ENCODE measurements at places on chromosomes 12 and 14.

DNA sequence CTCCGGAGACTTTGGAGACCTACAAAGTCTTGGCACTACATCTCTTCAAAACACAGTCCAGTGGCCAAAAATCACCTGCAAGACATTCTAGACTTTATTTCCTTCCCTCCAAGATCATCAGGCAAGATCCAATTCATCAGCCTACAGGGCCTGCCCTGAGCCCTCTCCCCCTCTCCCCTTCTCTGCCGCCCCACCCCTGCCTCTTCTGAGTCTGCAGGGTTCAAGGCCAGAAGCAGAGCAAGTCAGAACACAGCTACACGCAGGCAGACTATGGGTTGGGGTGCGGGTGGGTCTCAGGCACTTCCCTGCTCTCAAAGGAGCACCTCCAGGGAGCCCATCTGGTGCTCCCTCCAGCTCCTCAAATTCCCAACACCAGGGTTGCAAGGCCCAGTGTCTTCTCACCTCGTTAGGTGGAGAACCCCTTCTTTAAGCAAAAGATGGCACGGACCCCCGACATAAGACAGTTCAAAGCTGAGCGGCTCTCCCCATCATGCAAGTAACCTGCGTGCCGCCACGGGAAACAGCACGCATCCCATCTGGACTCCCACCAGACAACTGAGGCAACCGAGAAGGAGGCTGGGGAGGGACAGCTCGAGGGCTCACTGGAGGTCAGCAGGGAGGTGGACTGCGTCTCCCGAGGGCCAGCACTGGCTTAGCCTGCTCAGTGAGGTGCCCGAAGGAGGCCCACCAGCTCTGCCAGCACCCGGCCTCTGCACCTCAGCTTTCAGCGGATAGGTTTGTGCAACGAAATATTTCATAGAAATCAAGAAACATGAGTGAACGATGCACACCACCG, 5.6 kb upstream of the INF2 start:
- DNase-seq = no peak

DNA sequence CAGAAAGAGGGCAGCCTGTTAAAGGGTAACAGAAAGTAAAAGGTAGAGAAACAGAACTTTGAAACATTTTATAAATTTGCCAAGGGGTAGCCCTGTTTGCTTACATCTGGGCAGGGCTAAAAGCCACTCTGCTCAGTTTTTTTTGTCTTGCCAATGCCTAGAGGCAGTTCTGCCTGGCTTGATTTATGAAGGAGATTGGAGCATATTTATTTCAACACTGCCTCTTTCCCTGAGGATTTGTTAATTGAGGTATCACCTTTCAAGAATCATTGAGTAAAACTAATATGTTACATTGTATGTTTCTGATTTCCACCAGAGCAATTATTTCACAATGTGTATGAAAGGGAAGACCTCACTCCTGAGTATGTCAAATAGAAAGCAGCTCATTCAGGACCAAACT, 160.8 kb downstream of the GXYLT1 start:
- no peak for DNase-seq

- no peak for DNase-seq
These were observed 3.5 kb upstream of the NCKAP5L start for GRCh38 chr12:49831717-49832116.

DNA sequence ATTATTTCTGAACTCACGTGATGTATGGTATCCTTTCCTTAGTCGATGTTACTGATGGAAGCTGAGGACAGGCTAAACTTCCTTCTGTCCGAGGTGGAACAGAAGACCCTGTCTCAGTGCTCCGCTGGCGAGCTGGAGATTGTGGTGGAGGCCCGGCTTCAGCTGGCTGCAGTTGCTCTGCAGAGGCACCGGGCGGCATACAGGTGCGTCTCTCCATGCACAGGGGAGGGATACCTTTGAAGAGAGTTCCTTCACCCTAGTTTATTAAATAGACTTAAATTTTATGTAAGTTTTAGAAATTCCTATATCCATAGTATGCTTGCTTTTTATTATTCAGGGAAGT, 186.7 kb upstream of the NEDD1 start:
- no peak for DNase-seq

- peak; percentile 86 for DNase-seq
These were observed 81.5 kb downstream of the SLC38A4 start for GRCh38 chr12:46744283-46744682.

DNA sequence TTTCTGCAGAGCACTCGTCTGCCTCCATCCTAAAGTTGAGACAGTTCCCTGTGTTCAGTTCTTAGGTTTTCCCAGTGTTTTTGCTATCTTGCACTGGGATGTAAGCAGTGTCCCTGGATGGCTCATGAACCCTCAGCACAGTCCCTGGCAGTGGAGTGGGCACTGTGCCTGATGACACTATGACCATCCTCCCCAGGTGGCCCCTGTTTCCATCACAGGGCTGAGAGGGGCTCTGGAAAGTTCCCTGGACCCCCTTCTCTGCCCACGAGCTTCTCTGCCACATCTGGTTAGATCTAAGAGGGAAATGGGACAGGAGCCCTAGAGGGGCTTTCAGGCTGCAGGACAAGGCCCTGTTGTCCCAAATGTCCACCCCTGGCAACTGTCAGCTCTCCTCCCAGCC, 249.8 kb upstream of the SFSWAP start:
- DNase-seq = no peak

DNA sequence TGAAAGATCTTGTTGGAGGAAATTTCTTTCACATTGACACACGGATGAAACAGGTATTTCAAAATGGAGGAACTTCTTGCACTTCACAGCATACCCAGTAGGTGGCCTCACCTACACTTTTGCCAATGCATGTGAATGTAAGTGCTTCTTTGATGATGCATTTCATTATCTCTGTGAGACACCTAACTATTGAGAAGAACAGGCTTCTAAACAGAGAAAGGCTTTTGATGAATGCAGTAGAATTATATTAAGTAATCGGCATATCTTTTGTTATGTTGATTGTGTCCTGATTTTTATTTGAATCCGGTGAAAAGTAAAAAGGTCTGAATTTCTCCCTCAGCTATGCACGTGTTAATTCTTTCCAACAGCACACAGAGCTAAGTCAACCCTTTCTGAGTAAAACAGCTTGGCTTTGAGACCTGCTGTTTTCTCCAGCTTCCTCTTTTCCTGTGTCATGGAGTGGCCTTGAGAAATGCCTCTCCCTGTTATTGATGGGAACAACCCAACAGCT, 399.0 kb downstream of the NAV3 start:
- DNase-seq = peak; percentile 48

- DNase-seq = peak; percentile 92
These were observed 17.1 kb upstream of the OR10P1 start for GRCh38 chr12:55619354-55620138.

- no peak for DNase-seq
These were observed 98.1 kb downstream of the NCOR2 start for GRCh38 chr12:124469193-124469888.

- peak; percentile 82 for DNase-seq
These were observed 465.2 kb downstream of the PCNX1 start for GRCh38 chr14:71372411-71372838.

DNA sequence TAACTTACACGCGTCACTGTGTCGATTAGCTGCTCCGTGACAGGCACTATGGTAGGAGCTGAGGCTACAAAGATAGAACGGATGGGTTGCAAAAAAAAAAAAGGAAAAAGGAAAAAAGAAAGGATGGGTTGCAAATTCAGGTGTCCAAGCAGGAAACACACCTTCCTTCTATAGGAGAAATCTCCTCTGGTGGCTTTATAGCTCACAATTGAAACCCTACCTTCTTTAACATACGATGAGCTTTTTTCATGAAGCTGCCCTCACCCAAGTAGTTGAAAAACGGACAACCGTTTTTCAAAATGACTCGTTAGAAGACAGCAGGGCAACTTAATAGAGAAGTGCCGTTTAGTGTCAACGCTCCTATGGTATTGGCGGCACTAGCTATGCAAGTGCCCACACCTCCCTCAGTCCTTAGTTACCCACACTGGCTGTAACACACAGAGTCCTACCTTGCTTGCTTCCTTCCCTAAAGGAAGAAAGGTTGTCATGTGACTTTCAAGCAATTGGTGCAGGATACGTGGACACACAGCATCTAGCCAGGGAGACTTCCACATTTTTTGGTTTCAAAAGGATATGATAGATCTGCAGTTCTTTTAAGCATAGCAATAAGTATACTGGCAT, 682 bp upstream of the TRIP11 start:
- peak; percentile 23 for DNase-seq

- DNase-seq = no peak
These were observed 6.2 kb downstream of the PLEK2 start for GRCh38 chr14:67405771-67406170.

DNA sequence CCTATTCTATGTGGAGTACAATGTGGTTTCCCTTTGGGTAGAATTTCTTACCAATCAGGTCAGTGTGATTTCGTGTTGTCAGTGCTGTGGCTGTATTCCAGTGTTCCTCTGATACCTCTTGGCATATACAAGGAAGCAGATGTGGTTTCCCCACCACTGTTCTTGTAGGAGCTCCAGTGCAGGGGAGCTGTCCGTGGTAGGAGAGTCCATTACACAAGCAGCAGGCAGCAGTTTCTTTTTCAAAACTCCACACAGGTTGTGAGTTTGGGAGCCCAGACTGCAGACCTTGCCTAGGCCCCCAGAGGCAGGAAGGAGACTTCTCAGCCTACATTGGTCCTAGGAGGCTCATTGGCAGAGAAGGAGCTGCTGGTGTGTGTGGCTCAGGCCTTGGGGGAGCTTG, 452.8 kb downstream of the AACS start:
- DNase-seq = no peak

DNA sequence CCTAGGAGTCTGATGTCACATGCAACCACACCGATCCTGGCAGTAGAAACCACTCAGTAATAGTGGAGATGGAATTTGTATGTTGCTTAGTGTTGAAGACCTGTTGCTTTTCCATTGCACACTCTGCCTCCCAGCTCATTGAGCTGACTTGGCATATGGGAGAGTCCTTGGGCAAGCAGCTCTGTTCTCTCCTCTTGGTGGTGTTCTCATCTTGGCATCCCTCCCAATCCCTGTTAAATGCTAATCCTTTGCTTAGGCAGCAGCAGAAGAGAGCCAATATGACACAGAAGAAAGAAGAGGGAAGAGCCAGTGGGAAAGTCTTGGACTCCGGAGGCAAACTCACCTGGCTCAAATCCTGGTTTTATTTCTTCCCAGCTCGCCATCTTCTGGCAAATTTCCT, 178.0 kb upstream of the CAND1 start:
- DNase-seq = no peak

DNA sequence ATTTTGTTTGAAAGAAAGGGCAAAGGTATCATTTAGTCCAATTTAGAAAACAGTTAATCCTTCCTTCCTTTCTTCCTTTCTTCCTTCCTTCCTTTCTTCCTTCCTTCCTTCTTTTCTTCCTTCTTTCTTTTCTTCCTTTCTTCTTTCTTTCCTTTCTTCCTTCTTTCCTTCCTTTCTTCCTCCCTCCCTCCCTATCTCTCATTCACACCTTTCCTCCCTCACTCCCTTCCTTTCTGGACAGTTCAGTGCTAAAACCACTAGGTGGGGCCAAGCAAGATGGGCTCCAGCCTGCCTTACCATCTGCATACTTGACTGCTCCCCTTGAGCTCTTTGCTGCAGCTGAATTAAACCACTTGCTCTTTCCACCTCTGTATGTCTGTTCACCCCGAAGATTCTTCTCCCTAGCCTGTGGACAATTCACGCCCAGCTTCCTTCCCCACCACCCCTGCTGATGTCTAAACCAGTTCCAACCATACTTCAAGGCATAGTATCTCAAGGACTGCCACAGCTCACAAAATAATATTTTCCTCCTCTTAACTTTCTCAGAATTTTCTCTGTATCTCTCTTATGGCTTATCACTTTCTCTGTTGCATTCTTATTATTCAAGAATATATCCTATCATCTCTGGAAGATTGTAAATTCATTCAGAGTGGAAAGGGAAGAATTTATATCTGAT, 78.0 kb downstream of the DBX2 start:
- peak; percentile 6 for DNase-seq

DNA sequence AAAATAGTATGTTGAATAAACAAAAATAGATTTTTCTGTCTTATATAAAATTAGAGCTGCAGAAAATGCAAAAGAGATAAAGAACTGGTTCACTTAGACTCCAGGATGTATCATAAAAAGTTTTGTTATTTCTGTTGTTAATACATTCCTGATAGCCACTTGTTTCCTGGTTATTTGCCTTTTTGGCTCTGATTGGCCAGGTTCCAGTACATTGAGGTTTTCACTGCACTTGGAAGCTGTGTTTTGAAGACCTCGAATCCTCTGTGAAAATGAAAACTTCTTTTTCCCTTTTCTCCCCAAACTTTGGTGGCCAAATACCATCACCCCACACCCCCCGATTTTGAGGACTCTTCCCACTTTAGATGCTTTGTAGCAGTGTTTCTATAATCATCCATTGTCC, 525.3 kb downstream of the MED13L start:
- peak; percentile 53 for DNase-seq

DNA sequence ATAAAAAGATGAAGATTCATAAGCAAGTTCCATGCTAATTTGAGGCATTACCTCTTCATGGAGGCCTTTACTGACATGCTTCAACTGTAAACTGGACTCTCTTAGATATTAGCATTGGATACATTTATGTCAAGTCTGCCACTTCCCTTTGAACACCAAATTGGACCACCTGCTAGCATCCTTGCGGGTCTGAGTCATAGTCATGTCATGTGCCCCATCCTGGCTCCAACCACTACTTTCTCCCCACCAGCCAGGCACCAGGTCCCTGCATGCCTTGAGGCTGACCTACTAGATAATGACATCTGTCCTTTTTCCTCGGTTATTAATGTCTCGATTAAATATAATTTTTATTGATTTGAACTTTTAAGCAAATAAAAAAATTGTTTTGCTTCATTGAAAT, 32.9 kb upstream of the EEA1 start:
- no peak for DNase-seq

DNA sequence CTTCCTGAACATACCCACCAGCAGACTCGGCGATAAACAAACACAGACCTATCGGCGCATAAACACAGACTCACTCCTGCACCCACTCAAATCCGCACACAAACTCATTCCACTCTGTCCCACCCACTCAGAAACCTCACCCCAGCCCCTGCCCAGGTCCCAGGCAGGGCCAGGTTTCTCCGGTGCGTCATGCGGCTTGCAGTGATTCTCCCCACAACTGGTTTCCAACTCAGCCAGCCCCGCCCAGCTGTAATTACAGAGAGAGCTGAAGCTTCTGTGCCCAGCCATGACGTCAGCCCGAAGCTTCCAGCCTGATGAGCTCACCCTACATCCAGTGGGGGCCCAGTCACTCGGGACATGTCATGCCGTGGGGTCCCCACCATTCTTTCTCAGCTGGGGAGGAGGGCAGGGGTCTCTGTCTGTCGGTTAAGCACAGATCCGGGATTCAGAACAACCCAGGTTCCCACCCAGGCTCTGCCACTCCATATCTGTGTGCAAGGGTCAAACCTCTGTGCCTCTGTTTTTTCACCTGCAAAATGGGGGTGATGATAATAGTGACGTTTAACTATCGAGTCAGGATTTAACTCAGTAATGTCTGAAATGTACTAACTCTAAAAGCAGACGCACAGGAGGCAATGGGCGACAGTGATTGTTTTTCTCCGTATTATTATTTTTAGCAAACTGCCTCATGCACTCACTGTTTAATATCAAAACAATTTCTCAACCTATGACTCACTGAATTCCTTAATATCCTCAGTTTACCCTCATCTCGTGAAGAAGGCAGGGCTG, 2.3 kb upstream of the HSPB8 start:
- peak; percentile 86 for DNase-seq

- DNase-seq = no peak
These were observed 3.8 kb downstream of the VSX2 start for GRCh38 chr14:74243051-74243450.

Measured in AG10803 (cell line).